ENCODE measurements at places on chromosomes 1 and 21.

DNA sequence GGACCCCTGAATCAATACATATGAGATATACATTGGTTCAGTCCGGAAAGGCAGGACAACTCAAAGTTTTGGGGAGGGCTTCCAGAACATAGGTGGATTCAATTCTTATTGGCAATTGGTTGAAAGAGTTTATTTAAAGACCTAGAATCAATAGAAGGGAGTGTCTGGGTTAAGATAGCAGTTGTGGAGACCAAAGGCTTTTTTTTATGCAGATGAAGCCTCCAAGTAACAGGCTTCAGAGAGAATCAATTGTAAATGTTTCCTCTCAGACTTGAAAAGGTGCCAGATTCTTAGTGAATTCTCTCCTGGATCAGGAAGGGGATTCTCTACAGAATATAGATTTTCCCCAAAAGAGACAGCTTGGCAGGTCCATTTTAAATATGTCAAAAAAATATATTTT lies 27.0 kb upstream of the CD5L start:
- no peak for DNase-seq

- DNase-seq: no peak
Measured at GRCh38 chr1:45787905-45788304, 15.5 kb upstream of the MAST2 start.

DNA sequence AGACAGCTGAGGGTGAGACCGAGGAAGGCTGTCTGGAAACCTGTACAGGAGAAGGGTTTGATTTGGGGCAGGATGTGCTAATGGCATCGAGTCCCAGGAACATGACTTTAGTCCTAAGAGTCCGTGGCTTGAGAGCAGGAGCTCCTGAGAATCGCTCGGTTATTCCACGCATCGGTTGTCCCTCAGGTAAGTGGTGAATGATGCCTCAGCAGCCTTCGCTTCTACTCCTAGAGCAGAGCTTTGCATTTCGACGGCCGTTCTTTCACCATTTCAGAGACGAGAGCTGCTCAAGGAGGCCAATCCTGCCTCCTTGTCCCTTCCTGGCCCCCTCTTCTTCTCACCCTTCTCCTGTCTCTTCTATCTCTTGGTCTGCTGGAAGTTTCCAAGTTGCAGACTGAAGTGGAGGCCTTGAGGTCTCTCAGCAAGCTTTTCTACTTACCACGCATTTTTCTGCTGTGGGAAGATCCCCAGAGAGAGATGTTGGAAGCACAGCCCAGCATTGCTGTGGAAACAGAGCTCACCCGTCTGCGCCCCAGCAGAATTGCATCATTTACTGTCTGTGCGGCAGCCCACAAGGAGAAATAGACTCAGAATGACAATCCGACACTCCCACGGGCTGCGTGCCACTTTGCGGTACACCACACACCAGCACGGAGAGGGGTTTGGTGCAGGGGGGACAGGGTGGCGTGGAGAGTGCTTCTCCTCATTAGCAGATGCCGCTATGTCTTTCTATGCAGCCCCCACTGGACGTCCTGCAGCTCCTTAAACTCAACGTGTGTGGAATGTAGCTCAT lies 270.7 kb upstream of the C1orf174 start:
- DNase-seq: no peak

DNA sequence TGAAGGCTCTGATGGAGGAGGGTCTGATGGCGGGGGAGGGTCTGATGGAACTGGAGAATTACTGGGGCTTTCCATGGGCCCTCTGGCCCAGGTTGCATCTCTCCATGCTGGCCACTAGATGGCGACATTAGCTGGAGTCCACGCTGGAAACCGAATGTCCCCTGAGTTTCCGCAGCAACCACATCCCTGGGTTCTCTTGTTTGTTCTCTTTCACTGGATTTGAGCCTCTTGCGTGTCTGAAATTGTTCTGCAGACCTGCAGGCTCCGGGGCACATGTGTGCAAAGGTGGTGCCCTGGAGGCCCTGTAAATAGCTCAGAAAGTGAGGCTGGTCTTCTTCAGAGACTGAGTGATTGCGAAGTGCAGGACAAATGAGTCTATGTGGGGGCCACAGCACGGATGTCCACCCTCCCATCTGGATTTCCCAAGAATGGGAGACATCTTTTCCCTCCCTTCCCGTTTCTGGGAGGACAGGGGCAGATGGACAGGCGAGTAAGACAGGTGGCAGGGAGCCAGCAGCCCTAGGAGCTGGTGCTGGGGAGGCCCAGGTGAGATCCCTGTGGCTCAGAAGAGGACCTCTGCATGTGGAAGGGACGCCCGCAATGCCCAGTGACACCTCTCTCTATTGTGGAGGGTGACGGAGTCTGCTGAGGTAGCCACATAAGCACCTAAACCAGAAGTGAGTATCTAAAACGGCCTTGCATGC lies 73.2 kb upstream of the ABCG1 start:
- DNase-seq: peak; percentile 74

GRCh38 chr1:68955424-68955823 lies 458.5 kb upstream of the DEPDC1 start:
- DNase-seq: no peak

DNA sequence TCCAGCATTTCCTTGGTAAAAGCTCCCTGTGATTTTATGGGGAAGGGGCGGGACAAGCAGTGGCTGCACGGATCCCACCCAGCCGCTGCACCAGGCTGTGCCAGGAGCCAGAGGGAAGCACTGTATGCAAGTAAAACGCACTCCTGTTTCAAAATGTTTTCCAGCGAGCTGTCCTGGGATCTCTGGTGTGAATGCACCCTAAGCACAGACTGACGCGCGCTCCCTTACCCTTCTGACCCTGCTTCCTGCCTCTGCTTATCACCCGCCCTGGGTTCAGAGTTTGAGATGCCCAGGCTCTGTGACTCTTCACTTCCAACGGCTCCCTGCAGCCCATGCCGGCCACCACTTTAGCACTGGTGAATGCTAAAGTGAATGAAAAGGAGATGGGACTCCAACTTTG lies 131.2 kb downstream of the RHOU start:
- DNase-seq: no peak

DNA sequence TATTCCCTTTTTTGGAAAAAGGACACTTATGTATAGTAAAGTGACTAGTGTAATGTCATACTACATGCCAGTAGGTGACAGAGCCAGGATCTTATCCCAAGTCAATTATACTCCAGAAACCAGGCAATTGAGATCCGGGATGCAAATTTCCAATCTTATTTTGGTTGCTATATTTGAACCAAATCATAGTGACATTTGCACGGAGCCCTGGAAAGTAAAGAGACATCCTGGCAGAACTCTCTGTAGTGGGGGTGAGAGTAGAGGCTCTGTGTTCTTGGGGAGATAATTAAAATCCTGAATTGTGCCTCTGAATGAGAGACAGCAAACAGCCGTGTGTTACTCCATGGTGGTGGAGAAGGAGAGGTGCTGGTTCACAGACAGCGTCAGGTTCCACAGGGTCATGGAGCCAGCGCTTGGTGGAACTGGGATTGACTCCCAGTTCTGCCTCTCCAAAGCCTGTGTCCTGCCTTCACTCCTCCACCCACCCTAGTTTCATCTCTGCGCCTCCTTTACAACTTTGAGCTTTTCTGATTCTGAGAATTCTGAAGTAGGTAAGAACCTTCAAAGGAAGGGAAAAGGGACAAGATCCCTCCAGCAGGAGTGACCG lies 432.3 kb downstream of the PTPRU start:
- no peak for DNase-seq

GRCh38 chr1:229803626-229804217 lies 177.7 kb downstream of the URB2 start:
- no peak for DNase-seq

- DNase-seq: no peak
Measured at GRCh38 chr1:115837740-115838421, 3.0 kb downstream of the NHLH2 start.

DNA sequence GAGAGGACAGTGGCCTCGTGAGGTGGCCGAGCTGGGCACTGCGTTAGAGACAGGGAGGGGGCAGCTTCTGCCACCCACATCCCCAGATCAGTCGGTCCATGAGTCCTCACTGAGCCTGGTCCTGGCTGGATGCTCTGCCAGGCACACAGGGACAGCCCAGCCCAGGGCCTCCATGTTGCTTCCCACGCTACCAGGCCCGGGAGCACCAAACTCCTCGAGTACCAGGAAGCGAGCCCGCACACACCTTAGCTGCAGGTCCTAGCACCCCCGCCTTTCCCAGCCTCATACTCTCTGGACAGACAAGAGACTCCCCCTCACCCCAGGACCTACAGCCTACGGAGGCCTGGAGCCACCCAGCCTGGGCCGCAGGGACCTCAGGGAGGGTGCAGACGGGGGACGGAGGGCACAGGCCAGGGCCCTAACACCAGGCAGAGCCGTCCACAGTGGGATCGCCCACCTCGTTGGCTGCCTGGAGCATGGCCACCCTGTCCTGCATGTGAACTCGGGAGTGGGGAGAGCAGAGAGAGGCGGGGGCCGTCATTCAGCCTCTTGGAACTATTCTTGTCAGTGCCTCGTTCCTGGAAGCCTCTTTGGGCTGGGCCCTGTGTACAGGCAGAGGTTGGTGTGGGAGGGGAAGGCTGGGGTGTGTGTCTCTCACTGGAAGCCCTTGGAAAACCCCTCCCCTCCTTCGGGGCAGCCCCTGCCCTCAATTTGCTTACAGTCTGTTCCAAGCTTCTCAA lies 90.9 kb upstream of the RUNX3 start:
- DNase-seq: no peak

- DNase-seq: no peak
Measured at GRCh38 chr1:246437961-246438360, 69.1 kb downstream of the SMYD3 start.

DNA sequence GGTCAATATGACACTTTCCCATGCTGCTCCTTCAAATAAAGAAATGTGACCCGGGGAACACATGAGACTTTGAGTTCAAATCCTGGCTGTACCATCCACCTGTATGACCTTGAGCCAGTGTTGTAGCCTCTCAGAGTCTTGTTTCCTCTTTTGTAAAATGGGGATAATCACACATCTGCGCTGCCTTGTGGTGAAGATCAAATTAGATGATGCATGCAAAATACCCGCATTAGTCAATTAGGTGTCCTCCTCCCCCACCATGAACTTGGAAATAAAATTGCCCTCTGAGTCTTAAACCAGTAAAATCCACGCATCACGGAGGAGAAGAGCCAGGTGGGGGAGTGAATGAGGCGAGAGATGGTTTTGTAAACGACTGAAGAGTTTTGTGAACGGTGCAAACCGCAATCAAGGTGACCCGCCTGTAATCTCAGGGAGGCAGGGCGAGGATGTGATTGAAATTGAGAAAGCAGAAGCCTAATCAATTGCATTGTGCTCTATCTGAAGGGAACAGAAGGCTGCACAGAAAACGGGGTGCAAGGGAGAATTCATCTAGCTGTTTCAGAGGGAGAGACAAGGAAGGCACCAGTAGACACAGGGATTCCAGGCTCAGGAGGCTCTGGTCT lies 5.8 kb upstream of the AHDC1 start:
- no peak for DNase-seq

- no peak for DNase-seq
Measured at GRCh38 chr21:28256420-28256831, 736.3 kb downstream of the LTN1 start.

DNA sequence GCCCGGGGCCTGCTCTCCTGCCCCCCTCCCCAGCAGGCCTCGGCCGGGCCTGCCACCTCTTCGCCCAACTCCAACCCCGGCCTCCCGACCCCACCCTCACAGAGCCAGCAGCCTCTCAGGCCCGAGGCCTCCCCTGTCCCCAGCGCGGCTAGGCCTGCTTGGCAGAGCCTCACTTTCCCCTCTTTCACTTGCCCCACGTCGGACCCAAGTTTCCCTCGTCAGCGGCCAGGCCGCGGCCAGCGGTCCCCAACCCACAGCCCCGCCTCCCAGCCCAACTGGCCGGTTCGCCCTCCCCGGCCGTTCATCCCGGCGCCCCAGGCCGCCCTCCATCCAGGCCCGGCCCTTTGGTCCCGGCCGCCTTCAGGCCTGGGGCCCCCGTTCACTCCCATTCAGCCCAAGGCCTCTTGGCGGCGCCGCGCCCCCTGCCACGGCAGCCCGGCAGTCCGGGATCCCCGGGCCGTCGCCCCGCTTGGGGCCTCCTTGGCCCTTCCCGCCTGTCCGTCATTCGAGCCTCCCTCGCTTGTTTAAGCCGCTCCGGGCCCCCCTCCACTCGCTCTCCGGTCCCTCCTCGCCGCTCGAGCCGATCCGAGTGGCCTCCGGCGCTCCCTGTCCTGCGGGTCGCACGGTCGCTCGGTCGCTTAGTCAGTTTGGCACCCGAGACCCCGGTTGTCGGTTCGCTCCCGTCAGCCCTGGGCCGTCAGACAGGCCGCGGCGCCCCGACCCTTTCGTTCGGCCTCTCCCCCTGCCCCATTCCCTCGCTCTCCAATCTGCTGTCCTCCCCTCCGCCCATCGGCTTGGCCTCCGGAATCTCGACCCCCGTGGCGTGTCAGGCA lies 1.4 kb downstream of the LRRC41 start:
- no peak for DNase-seq

DNA sequence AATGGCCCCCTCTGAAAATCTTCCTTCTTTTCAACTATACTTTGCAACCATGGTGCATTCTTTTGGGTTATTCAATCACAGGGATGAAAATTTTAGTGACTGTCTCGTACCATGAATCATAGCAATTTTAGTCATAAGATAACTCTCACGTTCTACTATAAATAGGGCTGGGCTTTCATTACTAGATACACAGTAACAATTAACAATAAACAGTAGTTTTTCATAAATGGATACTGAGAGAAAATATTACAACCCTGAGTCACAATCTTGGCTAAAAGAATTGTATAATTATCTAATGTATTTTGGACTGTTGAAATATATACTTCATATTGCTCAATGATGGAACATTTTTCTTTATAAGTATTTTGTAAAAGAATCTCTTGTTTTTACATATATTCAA lies 96.1 kb downstream of the TEX35 start:
- DNase-seq: no peak

DNA sequence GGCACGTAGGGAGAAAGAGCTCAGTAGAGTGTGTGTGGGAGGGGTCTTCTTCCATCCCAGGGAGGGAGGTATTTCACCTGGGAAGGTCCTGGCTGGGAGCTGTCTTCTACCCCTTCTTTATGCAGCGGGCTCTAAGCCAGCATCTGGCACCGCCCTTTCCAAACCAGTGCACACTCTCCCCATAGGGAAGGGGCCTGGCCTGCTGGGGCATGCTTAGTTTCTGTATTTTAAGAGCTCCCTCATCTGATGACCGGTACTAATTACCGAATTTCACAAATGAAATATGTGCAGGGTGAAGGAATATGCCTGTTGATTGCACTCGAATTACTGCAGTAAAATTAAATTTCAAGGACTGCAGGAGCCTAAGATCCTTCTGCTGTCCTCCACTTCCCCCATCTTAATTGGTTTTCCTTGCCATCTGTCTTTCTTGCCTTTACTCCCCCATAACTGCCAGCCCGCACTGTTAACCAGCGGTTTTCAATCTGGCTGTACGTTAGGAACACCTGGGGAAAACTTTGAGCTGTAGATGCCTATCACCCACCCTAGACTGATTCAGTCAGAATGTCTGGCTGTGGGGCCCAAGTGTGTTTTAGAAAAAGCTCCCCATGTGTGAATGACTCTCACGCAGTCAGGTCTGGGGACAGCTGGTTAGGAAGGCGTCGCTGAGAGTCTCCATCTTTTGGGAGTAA lies 20.1 kb downstream of the GALNT2 start:
- DNase-seq: no peak

- no peak for DNase-seq
Measured at GRCh38 chr1:15620155-15620545, 2.9 kb downstream of the DDI2 start.
